Activated naive CD8-positive, alpha-beta T cell treated with anti-CD3 and anti-CD28 coated beads for 36 hours (primary cell): ENCODE measurements at places on chromosomes 4 and X.
A peak's percentile ranks its signal among the peaks of the same experiment; 100 is the strongest.

DNA sequence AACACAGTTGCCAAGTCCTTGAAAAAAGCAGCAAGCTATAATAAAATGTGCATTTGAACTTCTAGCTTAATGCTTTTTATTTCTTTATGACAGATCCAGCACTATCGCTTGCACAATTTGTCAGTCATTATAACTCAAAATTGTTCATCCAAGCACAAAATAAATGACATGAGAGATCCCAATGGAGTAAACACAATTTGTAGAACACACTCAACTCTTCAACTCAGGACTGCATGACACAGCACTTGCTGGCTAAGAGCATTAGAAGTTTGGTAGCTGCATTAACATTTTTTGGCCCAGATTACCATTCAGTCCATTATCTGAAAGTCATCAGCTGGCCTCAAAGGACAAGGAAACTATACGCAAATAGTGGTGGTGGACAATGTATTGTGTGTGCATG is 530.1 kb downstream of the INPP4B start:
- H3K27me3 ChIP-seq: no peaks in the 10 kb centered on the region
- peaks cover 67% of the 10 kb centered on the region for H3K36me3 ChIP-seq
- DNase-seq: no peak
- no peak overlapping the region for H3K4me3 ChIP-seq
- H3K4me1 ChIP-seq: peaks cover 57% of the 10 kb centered on the region

GRCh38 chr4:3644849-3645627 is 112.8 kb upstream of the LRPAP1 start:
- H3K36me3 ChIP-seq: no peaks in the 10 kb centered on the region
- no peak overlapping the region for H3K27ac ChIP-seq
- no peak for DNase-seq
- H3K4me1 ChIP-seq: no peaks in the 10 kb centered on the region
- no peaks in the 10 kb centered on the region for H3K27me3 ChIP-seq

DNA sequence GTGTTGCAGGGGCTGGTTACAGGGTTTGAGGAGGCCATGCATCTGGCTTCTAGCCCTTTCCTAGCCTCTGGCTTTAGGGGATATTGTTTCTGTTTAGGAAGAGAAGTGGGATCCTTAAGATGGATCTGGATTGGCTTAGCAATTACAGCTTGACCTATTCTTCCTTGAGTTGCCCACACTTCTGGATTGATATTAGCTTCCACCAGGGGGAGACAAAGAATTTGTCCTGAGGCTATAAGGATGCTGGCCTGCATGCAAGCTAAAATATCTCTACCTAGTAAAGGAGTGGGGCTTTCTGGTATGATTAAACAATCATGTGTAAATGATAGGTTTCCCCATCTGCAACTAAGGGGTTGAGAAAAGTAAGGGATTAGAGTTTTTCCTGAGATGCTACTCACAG is 117.2 kb downstream of the TEX13C start:
- H3K36me3 ChIP-seq: no peaks in the 10 kb centered on the region
- H3K4me1 ChIP-seq: no peaks in the 10 kb centered on the region
- no peak overlapping the region for H3K4me3 ChIP-seq
- no peak for DNase-seq
- no peak overlapping the region for H3K27ac ChIP-seq

GRCh38 chrX:72122621-72123337 is 8.9 kb downstream of the RTL5 start:
- H3K4me1 ChIP-seq: peaks cover 16% of the 10 kb centered on the region
- H3K27me3 ChIP-seq: peaks cover 27% of the 10 kb centered on the region
- no peak overlapping the region for H3K27ac ChIP-seq
- H3K4me3 ChIP-seq: no peak overlapping the region
- DNase-seq: no peak

DNA sequence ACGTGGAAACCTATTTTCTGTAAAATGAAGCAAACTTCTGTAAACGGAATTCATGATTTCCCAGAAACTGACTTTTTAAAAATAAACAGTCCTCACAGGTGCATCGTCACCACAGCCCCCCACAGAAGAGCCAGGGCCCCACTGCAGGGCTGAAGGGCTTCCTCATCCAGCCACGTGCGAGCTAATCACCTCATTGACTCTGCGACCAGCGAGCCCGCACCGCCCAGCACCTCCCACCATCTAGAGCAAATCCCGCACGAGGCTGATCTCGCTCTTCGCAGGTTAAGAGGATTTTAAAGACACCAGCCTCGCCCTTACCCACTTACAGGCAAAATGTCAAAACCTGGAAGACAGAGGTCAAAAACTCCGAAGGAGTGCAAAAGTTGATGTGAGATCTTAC is 14.8 kb downstream of the PPP2R3B start:
- peaks cover 41% of the 10 kb centered on the region for H3K27me3 ChIP-seq
- H3K4me3 ChIP-seq: peak overlapping the region; percentile 75
- H3K27ac ChIP-seq: no peak overlapping the region
- peaks cover 25% of the 10 kb centered on the region for H3K4me1 ChIP-seq
- no peak for DNase-seq

DNA sequence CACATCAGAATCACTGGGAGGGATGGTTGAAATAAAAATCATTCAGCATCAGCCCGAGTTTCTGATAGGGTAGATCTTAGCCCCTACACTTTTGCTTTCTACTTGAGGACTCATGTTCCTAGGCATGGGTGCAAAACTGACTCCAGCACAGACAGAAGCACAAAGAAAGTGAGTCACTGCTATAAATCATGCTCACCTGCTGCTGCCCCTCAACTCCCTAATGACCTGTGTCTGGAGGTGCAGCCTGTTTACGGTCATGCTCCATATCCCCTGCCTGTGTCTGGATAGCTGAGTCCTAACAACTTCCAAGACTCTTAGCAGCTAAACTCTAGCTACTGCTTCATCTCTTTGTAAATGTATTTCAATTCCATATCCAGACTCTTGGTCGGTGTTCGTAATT is 57.8 kb downstream of the ADGRA3 start:
- H3K4me1 ChIP-seq: peaks cover 1% of the 10 kb centered on the region
- H3K36me3 ChIP-seq: peaks cover 6% of the 10 kb centered on the region
- H3K4me3 ChIP-seq: no peak overlapping the region

GRCh38 chr4:26866781-26867180 is 6.1 kb downstream of the STIM2 start:
- no peaks in the 10 kb centered on the region for H3K27me3 ChIP-seq
- peaks cover 70% of the 10 kb centered on the region for H3K4me1 ChIP-seq
- DNase-seq: no peak
- no peak overlapping the region for H3K27ac ChIP-seq

DNA sequence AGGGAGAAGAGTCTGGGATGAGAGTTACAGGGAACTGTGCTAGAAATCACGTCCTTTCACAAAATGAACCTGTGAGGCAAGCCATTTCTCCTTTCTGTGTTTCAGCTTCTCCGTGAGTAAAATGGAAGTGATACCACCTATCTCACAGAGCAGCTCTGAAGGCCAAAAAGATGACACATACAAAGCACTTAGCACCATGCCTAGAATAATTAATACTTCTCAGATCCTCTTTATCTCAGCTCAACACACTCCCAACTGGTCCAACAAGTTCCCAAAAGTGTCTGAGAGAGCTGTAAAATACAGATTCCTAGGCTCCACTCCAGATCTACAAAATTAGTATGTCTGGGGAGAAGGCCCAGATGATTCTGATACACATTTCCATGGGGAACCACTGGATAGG is 38.3 kb downstream of the LHFPL1 start:
- peaks cover 24% of the 10 kb centered on the region for H3K4me1 ChIP-seq
- no peak overlapping the region for H3K27ac ChIP-seq
- peaks cover 3% of the 10 kb centered on the region for H3K36me3 ChIP-seq
- DNase-seq: no peak
- no peak overlapping the region for H3K4me3 ChIP-seq
